ENCODE measurements at places on chromosomes 6 and 20.

DNA sequence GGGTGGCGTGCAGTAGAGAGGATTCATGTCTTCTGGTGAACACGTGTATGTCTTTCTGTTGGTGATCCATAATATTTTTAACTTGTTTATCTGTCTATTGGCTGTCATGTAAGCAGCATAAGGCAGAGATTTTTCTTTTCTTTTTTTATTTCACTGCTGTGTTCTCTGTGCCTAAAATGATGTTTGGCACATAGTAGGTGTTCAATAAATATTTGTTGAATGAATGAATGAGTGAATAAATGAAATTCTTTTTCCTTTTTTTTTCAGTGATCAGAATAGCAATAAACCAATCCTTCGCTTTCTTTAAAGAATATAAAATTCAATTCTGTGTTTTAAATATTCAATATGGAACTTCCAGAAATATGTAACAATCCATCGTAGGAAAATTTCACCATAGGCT, 30.0 kb downstream of the MAK start:
- no peak for DNase-seq

DNA sequence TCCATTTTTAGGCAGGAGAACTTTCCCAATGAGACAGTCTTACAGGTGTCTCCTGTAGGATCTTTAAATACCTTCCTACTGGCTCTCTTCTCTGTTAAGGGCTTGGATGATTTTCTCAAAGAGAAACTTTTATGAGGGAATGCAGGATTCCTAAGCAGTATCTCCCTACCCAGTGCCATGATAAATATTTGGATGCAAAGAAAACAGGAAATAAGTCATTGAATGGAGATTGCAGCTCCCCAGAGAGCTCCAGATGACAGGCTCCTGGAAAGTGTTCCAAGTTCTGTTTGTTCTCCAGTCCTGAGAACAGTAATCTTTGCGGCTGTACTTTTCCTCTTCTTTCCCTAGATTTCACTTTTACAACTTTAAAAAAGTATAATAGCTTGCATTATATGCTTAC, 2.4 kb upstream of the SCGN start:
- DNase-seq = no peak

DNA sequence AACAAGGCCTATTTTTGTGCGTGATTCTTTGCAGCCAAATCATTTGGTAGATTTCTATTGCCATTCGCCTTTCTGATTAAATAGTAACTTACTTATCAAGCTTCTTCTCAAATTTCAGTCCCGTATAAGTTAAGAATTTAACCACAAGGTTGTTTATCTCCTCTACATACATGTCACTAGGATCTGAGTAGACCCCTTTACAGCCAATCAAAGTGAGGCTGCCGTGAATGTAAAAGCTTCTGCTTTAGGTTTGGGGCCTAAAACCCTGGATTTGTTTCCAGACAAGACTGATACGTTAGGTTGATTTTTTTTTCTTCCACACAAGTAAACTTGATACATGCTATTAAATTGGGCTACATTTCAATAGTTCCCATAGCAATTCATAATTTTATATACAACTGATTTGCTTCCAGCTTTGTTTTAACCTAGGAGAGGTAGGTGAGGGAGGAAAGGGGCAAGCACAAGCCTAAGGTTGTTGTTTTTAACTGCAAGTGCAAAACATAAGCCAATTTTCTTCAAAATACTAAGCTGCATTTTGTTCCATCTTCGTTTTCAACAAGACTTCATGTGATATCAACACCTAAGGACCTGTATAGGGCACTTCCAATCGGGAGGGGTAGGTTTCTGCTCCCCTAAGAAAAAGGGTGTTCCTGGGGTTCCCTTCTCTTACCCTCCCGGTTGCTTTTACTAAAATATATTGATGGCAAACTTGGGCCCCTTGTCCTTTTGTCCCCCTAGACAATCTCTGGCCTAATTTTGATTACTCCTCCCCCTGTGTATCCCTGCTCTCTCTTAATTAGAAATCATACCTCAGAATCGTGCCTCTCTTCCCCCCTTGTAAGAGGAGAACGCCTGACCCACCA, 1.7 kb downstream of the RANBP9 start:
- no peak for DNase-seq

DNA sequence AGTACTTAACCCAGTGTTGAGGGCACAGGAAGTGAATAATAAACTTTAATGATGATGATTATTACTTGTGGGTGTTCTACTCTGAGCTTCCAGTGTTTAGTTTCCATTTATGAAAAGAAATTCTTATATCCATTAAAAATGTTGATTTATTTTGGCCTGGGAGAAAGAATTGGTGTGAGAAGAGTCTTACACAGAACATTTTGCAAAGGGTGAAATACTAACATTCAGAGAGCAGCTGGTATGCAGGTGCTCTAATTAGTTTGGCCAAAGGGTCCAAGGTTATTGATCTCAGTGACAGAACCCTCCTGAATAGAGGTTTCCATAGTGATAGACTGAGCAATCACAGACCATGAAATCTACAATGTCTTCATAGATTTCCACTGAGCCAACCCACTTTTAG, 4.4 kb downstream of the OSER1 start:
- DNase-seq = no peak
